ENCODE measurements at places on chromosomes 1 and 21.

DNA sequence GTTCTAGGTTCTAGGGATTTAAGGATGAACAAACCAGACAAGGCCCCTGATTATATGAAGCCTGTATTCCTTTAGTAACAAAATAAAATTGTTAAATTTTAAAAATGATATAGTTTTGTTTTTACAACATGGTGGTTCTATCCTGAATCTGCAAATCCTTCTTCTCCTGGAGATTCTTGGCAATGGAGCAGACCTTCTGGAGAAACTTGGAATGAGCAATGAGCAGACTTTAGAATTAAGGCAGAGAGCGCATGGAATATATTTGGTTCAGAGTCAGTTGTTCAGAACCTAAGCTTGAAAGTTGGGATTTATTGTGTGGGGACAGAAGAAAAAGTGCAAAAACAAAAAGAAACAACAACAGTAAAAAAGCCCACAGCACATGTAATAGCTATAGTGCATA, 381.1 kb downstream of the ADGRL2 start:
- DNase-seq: no peak

DNA sequence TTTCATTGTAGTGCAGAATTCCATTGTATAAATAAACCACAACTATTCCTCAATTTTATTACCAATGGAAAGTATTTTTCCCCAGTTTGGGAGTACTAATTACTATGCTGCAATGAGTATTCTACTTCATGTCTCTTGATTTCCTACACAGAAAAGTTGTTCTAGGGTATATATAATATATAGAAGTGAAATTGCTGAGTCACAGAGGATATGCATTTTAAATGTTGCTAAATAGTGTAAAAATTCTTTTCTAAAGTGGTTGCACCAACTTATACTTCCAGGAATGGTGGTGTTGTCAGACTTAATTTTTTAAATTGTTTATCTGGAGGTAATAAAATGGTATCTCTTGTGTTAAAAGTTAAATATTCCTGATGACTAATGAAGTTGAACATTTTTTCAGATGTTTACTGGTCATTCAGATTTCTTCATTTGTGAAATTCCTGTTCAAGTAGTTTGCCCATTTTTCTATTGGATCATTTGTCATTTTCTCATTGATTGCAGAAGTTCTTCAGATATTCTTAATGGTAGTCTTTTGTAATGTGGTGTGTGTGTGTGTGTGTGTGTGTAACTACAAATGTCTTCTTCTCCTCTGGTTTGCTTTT, 19.1 kb upstream of the MYOG start:
- DNase-seq: no peak

- peak; percentile 21 for DNase-seq
These were observed 221.0 kb upstream of the CSF3R start for GRCh38 chr1:36703526-36704208.

DNA sequence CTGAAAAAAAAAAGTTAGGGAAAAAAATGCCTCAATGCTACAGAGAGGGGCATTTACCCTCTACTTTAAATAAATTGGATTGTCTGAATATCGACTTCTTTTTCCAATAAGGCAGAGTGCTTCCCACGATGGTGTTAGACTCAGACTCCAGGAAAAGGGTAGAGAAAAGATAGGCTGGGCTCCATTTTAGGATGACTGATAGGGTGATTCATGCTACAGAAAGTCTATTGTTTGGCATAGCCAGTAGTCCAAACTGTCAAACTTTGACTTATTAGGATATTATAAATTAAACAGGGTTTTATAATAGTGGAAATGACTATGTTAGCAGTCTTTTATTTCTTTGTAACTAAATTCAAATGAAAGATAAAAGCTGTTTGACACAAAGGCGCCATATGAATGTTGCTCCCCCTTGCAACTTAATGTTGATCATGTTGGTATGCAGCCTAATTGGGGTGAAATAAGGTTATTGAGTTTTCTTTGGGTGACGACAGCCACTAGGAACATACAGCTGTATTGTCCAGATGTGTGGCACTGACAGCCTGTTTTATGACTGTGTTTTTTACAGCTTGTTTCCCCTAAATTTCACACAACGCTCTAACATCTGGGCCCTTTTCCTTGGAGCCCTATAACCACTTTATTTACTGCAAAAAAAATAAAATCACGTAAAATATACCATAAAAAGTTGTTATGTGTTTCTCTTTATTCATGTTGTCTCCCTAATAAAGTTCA, 69.3 kb downstream of the SPAG17 start:
- no peak for DNase-seq

- DNase-seq: no peak
These were observed 216.2 kb downstream of the SEC16B start for GRCh38 chr1:177753655-177754054.

DNA sequence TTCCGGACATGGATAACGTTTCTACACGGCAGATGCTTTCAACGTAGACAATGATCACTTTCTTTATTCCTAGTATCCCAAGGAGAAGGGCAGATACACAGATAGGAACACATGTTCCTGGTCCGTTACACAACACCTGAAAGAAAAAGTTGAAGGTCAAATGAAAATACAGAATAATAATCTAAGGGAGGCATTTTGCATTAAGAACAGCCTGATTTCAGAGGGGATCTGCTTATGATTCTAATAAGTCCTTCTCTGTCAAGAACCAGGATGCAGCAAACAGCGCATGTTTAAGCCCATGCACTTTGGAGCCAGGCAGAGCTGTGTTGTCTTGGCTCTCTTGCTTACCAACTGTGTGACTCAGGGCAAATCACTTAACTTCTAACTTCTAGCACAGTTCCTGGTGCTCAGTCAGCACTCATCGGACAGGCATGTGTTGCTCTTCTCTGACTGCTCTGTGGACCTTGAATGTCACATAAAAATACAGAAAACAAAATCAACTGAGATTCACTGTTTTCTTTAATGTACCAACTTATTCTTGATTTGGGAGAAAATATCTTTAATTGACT, 56.3 kb upstream of the CNN3 start:
- DNase-seq: no peak

DNA sequence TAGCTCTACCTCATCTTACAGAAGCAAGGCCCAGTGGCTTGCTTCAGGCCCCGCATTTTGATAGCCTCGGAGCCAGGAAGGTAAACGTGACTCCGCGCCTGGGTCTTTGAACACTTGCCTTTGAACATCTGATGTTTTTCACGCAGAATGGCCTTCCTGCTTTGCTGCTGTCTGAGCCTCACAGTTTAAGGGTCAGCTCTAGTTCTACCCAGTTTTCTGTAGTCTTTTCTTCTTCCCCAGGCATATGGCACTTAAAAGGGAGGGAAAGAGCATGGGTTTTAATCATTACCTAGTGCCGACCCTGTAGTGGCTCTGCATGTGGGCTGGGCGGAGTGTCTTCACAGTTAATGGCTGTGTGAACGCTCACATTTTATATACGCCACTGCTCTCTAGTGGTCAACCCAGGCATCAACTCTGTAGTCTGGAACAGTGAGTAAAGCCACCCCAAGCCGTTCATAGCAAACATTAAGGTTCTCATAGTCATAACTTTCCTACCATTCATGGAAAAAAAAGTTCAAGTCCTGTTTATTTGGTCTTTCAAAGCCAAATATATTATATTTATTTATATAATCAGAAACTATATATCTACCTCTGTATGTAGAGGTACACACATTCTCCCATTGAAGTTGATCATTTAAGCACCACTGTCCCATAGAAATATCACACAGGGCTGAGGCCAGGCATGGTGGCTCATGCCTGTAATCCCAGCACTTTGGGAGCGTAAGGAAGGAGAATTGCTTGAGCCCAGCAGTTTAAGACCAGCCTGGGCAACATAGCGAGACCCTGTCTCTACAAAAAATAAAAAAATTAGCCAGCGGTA, 78.1 kb downstream of the IER5 start:
- no peak for DNase-seq

DNA sequence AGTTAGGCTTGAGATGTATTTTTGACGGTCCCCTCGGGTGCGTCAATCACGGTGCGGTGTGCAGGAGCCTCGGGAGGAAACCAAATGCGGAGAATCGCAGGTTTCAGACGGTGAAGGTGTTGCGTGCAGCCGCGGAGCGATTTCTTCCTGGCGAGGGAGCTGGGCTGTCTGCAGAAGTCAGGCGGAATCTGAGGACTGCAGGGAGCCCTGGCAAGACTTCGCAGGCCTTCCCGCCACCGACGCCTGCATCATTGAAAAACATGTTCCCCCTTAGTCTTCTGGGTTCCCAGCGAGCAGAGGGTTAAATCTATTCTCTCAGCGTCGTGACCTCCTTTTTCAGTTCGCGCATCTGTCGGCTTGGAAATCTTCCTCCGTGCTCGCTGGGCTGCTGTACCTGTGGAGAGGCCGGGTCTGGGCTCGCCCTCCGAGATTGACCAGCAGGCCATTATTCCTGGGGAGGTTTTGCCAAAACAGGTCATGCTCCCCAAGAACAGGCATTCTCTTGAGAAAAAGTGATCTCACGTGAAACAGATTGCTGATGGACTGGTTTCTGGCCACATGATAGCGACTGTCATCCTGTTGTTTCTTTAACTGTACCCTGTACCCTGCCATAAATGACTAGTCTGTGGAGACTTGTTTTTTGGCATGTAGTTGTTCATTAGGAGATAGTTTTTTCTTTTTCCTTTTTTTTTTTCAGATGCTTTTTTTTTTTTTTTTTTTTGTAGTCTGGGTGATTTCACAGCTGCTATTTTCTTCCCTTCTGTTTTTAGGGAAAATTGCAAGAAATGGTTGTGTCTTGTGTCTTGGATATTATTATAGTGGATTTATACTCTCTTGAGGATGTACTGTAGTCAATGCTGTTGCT, 894 bp downstream of the EPB41 start:
- DNase-seq: peak; percentile 9

GRCh38 chr1:157882580-157882979, 41.0 kb upstream of the CD5L start:
- DNase-seq: no peak

GRCh38 chr1:52460694-52461093, 56.3 kb downstream of the PRPF38A start:
- no peak for DNase-seq

GRCh38 chr1:151888972-151889570, 20.2 kb downstream of the THEM4 start:
- no peak for DNase-seq

DNA sequence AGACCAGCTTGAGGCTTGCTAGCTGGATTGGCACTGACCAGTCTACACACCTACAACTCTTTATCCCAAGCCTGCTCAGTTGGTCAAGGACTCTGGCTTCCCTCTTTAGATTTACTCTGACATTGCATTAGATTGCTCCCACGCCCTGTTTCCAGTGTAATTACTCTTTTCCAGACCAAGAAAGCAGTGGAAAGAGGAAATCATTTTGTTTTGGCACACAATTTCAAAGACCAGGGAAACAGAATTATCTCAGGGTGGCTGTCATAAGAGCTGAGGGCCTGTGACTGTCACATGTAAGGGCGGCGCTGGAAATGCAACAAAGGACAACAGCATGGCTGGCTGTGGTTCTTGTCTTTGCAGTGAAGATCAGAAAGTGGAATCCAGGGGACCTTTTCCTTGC, 302.7 kb downstream of the HHAT start:
- DNase-seq: no peak

DNA sequence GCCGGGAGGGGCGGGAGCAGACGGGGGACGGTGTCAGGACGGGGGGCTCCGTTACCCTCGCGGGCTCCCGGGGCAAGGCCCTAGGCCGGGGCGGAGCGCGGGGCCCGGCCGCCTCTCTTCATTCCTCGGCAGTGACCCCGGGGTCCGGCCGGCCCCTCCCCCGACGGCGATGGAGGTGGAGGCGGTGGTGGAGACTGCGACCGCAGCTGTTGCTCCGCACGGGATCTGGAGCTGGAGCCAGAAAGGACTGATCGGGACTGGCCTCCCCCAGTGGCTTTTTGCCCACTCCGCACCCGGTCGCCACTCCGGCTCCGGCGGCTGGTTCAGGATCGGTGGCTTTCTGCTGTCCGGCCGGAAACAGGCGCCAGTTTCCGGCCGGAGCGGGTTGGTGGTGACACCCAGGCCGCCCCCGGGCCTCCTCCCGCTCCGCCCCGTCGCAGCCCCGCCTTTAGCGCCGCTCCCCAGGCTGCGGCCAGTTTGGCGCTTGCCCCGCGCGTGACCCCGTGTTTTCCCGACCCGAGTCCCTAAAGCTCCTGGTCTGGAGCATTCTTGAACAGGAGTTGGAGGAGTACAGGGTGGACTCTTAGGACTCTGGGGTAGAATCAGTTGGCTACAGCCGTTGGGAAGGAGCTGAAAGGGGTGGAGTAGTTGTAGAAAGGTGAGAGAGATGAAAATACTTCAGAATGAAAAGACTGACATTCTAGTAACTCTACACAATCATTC, at the start of gene OTUD7B:
OTUD7B (minus strand) TSS at position 334 of the 723 bp plus-strand sequence. CDS start 33,216 bp downstream, outside the sequence.
- DNase-seq: peak; percentile 57

- DNase-seq: no peak
These were observed 3.1 kb downstream of the TACSTD2 start for GRCh38 chr1:58573705-58574591.

DNA sequence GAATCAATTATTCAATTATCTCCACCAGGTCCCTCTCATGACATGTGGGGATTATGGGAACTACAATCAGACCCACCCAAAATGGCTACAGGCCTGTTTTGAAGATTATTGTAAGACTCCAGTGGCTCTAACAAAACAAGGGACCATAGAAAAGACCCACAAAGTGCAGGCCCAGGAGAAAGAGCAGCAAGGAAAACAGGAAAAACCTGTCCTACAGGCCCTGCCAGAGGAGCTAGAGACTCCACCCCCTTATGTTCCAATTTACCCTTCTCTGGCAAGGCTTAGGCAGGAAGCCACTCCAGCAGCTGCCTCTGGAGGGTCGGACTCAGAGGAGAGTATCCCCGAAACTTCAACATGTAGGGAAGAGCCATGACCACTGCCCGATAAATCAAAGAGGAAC, 96.5 kb downstream of the LIPI start:
- no peak for DNase-seq

All from activated CD8-positive, alpha-beta memory T cell treated with anti-CD3 and anti-CD28 coated beads for 1 hour (primary cell).